ENCODE measurements at places on chromosomes 3 and 15.
A peak's percentile ranks its signal among the peaks of the same experiment; 100 is the strongest.

- no peak for DNase-seq
Measured at GRCh38 chr15:49538520-49538919, 82.1 kb downstream of the FAM227B start.

DNA sequence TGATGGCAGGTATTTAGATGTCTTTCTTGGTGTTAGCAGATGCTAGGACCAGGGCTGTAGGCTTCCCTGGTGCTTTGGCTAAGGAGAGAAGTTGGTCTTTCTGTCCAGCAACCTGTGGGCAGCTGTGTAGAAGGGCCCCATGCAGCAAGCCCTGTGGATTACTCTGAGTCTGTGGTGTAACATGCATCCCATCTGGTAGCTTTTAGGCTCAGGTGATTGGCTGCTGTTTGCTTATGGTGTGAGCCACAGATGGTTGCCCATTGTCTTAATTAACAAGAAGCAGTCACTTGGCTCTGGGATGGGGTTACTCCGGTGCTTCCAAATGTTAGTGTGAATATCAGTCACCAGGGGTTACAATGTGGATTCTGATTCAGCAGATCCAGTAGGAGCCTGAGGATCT is 368.6 kb upstream of the C2CD4B start:
- no peak for DNase-seq

GRCh38 chr15:31379042-31379441 is 52.4 kb downstream of the KLF13 start:
- no peak for DNase-seq

GRCh38 chr3:30952786-30953185 is 58.3 kb upstream of the GADL1 start:
- DNase-seq = no peak

GRCh38 chr3:48157950-48158376 is 30.3 kb downstream of the CDC25A start:
- no peak for DNase-seq

DNA sequence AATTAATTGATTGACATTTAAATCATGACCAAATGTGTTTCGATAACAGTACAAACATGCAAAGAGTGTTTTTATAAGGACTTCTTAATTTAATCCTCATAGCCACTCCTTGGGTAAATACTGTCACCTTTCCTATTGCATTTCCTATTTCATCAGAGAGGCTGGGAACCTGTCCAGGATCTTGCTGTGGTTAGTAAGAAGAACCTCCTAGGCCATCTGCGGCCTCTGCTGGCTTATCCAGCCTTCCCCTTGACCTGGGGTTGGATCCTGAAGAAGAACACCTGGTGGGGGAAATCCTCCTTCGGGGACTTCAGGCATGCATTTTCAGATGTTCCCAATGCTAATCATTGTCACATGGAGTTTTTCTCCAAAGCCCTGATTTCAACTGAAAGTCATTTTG is 25.5 kb downstream of the GLDN start:
- DNase-seq = no peak

- DNase-seq = no peak
Measured at GRCh38 chr15:76060118-76060989, 569 bp downstream of the TMEM266 start.

DNA sequence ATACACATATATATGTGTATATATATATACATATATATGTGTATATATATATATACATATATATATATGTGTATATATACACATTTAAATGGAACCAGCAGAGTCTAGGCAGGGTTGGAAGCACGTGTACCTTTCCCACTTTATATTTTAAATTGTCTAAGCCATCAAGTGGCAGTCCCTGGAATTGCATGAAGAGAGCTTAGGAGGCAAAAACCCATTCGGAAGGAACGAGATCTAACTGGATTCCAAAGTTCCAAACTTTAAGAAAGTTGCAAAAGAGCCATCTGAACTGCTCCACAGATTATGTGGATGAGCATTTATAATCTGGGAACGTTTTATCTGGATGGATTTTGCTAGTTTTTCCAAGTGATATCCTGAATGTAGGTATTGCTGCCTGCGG is 186.5 kb downstream of the FOXP1 start:
- no peak for DNase-seq

- peak; percentile 79 for DNase-seq
Measured at GRCh38 chr3:141412936-141413354, 44.6 kb downstream of the ZBTB38 start.

- DNase-seq = peak; percentile 65
Measured at GRCh38 chr15:77959432-77959879, 118.1 kb downstream of the TBC1D2B start.

- DNase-seq = no peak
Measured at GRCh38 chr3:71515636-71516365, 67.7 kb downstream of the FOXP1 start.

DNA sequence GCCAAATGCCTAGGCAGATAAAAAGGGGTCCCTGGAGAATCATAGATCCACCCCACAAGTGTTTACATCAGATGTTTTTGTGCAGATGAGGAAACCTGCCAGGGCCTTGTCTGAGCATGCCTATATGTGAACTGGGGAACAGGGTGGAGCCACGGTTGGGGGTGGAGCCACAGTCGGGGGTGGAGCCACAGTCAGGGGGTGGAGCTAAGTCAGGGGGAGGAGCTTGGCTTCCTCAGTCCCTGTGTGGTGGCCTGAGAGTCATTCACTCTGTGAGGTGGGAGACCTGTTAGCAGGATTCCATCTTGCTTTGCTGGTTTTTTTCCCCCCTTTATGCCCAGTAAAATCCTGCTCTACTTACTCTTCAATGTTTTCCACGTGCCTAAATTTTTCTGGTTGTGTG is 57.8 kb upstream of the TGFBR2 start:
- peak; percentile 4 for DNase-seq

- no peak for DNase-seq
Measured at GRCh38 chr15:78944669-78945407, at the start of gene CTSH. Gene CTSH (minus strand): TSS chr15:78945046. CDS start chr15:78944981, 65 bp downstream.

DNA sequence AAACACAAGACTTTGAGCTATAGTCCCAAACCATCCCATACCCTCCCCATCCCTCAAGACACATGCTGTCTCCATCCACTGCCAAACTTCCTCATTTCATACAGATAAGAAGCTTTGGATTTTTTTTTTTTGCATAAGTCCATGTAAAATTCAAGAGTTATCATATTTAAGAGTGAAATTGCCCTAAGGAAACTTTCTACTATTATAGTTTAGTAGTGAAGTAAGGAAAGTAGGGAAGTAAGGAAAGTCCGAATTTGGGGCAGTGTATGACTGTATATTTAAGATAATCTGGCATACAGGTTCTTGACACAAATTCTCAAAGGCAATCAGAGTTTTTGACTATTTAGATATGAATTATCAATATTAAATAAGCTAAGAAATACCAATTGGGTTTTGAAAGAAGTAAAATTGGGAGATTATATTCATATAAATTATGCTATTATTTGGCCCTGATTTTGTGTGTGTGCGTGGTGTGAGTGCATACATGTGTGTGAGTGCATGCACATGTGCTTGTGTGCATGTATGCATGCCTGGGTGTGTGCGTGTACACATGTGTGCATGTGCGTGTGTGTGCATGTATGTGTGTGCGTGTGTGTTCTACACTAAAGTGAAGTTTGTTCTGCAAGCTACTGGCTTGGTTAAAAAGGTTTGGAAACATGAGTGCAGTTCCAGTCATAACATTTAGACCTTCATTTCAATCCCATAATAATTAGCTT is 83.6 kb upstream of the MBNL1 start:
- DNase-seq = no peak

GRCh38 chr3:150783920-150784746 is 21.2 kb upstream of the SIAH2 start:
- no peak for DNase-seq

- peak; percentile 27 for DNase-seq
Measured at GRCh38 chr3:10015461-10015904, 10.8 kb upstream of the FANCD2 start.

GRCh38 chr3:178271740-178272387 is 264.4 kb upstream of the KCNMB2 start:
- no peak for DNase-seq

DNA sequence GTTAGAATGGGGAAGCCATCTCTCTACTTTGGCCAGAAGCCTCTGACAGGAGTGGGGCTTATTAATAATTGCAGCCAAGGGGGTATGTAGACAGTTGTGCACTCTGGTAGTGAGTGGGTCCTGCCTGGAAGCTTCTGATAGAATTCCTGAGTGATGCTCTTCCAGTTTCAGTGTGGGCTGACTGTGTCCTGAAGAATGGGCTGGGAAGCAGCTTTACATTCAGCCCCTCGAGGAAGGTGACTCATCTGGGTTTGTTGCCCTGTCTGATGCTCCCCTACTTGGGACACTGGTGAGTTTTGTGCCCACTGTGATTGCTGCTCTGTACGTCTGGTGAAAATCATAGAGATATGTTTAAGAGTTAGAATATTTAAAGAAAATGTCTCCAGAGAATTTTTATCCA is 444.7 kb upstream of the RBMS3 start:
- no peak for DNase-seq

DNA sequence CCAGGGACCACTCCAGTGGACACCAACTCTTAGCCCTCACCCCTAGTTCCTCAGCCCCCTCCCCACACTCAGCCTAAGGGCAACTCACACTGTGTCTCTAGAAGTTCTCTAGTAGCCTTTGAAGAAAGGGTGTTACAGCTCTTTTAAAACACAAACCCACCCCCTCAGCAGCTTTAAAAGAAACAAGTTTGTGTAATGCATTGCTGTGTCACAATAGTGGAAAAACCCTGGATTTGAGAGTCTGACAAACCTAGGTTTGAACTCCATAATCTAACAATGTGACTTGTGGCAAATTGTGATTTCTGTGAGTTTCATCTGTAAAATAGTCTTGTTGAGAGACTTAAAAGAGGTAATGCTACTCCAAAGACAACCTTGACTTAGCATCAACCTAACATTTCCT is 54.0 kb downstream of the PLCH1 start:
- DNase-seq = no peak

- no peak for DNase-seq
Measured at GRCh38 chr3:100185847-100186246, 71.5 kb upstream of the FILIP1L start.

GRCh38 chr15:56733136-56734012 is at the start of gene ZNF280D:
Gene ZNF280D (minus strand): TSS chr15:56733509. CDS start chr15:56707109, 26,400 bp downstream.
- peak; percentile 88 for DNase-seq

- DNase-seq = no peak
Measured at GRCh38 chr3:28198161-28198560, 43.3 kb upstream of the CMC1 start.

- no peak for DNase-seq
Measured at GRCh38 chr3:58359621-58360020, 26.9 kb downstream of the PXK start.

GRCh38 chr3:23055733-23056376 is 147.3 kb upstream of the UBE2E2 start:
- no peak for DNase-seq

DNA sequence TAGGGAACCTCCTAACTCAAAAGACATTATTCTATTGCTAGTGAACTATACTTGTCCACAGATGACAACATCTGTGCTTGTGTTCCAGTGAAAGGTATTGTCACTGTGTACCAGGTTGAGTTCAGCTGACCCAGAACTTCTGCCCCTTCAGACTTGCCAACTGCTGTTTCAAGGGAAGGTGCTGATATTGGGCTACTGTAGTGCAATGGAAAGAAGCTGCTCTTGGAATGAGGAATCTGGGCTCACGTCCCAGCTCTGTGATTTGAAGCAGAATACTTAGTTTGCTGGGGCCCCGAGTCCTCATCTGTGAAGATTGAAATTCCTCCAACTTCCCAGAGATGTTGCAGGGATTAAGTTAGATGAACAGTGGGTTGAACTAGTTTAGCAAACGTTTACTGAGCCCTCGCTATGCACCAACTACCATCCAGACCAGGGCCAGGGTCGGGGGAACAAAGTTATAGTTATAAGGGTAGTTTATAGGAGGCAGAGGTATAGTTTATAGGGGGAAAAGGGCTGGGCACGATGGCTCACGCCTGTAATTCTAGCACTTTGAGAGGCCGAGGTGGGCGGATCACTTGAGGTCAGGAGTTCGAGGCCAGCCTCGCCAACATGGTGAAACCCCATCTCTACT is 15.9 kb upstream of the UMPS start:
- DNase-seq = no peak

GRCh38 chr15:64824929-64825430 is 467 bp downstream of the PIF1 start:
- DNase-seq = no peak

DNA sequence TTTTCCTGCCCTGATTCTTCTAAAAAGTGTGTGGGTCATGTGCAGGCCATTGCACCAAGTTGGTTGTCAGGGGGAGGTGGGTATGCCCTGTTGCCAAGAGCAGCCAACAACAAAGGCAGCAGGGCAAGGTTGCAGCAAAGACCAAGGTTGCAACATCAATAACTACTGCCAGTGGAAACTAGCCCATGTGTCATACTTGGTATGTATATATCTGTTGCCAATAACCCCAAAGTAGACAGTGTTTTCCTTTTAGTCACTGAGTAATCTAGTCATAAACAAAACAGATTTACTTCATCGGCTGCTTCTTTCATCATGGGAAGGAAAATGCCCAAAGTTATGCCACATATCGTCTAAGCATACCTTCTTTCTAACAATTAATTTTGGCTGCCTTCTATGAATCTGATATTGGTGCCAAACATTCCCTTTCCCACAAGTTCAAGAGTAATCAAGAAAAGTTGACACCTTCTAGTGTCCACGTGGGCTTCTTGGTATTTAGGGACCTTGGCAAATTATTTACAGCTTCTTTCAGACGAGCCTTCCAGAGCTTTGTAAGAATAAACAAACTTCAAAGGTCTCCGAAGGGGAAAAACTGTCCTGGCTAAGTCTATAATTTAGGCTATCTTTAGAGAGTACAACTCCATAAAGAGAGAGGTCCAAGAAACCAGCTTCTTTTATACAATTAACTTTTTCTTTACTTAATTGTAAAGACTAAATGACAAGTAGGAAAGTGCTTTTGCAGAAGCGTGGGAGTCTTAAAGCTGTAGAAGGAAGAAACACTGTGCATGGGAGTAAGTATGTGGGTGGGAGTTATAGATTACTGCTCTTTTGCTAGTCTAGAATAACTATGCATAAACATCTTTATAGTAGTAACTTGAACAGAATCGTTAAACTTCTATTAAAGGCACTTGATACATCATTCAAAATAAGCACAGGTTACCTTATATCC is 10.0 kb upstream of the MBNL1 start:
- DNase-seq = no peak

DNA sequence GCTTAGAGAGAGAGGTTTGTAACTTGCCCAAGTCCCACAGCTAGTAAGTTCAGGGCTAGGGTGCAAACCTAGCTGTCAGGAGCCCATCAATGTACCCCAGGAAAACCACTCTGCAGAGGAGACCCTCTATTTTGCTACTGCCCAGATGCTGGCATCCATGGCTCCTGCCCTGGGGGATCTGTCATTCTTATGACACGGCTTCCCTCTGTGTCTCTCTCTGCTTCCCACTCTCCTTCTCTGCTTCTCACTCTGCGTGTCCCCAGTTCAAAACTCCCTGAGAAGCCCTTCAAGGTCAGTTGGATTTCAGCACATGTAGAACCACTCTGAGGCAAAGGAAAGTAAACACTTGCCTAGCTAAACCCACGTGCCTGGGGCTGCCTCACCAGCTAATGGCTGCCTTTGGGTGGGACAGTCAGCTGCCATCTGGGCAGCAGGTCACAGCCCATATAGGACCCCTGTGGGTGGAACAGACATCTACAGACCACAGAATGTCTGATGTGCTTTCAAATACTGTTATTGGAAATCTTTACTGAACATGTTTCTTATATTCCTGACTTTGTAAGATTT is 29.4 kb upstream of the SLCO2A1 start:
- DNase-seq = no peak

GRCh38 chr3:194314388-194315068 is 36.6 kb downstream of the CPN2 start:
- no peak for DNase-seq

GRCh38 chr3:65400899-65401298 is 637.8 kb downstream of the MAGI1 start:
- DNase-seq = no peak

All from amygdala (tissue), 56 donors.